ENCODE measurements at places on chromosomes 3 and 15.

GRCh38 chr3:60754617-60755016, 496.6 kb downstream of the FHIT start:
- DNase-seq, result no peak
- H3K27me3 ChIP-seq, result no peaks in the 10 kb centered on the region
- H3K27ac ChIP-seq, result no peak overlapping the region
- H3K4me3 ChIP-seq, result no peak overlapping the region

DNA sequence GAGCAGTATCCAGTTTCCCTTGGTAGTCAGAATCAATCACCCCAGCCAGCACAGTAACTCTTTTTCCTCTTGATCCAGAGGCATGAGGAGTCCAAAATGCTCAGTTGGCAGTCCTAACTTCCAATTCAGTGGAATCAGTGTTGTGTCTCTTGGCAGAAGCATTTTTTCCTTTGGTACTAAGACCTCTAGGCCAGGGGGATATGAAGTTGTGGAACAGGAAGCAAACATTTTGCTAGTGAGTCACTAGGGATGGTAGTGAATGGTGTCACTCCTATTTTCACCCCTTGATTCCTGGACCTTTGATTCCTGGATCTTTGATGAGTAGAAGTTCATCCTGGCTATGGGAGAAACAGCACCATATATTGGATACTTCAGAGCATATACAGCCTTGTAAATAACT, 70.5 kb upstream of the ALDH1A3 start:
- no peak overlapping the region for H3K27ac ChIP-seq
- H3K27me3 ChIP-seq, result no peaks in the 10 kb centered on the region
- no peaks in the 10 kb centered on the region for H3K36me3 ChIP-seq
- no peak for DNase-seq
- peaks cover under 1% of the 10 kb centered on the region for H3K4me1 ChIP-seq
- H3K4me3 ChIP-seq, result no peak overlapping the region

- no peaks in the 10 kb centered on the region for H3K27me3 ChIP-seq
- H3K4me1 ChIP-seq, result peaks cover 6% of the 10 kb centered on the region
- no peaks in the 10 kb centered on the region for H3K36me3 ChIP-seq
- DNase-seq, result no peak
- no peak overlapping the region for H3K27ac ChIP-seq
Measured at GRCh38 chr15:60399931-60400330, 2.1 kb upstream of the ANXA2 start.

DNA sequence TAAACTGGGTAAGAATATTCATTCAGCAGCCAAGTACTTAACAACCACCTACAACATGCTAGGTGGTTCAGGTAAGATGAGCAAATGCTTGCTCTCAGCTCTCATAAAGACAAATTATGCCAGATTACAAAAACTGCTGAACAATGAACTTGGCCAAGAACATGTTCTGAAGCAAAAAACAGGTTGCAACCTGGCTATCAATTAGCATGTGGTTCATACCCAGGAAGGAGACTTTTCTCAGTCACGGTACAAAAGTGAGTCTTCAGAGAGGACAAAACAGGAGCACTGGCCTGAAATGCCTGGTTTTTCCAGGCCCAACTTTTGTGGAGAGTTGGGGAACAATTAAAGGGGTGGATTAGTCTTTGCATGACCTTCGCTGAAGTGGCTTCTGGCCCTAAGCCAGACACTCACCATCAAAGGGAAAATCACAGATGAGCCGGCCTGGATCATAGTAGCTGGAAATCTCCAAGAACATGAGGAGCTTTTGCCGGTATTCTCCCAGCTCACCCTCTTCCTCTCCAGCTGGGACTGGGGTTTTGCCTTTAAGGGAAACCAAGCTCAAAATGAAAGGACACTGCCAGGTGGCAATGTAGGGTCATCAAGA, 7.6 kb upstream of the PLA2G4F start:
- DNase-seq, result no peak
- peaks cover 55% of the 10 kb centered on the region for H3K36me3 ChIP-seq
- no peaks in the 10 kb centered on the region for H3K27me3 ChIP-seq
- peaks cover 7% of the 10 kb centered on the region for H3K4me1 ChIP-seq

DNA sequence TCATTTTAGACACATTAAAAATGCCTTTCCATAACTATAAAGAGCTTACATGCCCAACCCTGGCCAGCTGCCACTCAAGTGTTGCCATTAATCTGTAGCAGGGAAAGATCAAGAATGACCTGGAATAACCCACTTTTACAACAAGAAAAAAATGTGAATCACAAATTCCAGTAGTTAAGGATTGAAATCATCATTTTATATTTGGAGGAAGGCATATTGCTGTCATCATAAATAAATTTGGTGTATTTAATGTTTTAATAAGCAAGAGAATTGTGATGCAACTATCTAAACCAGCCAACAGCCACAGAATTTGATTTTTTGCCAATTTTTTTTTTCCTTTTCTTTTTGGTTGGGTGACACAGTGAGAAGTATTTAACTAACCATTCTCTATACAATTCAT, 240.0 kb upstream of the SEMA6D start:
- peaks cover 3% of the 10 kb centered on the region for H3K4me1 ChIP-seq
- H3K27me3 ChIP-seq, result no peaks in the 10 kb centered on the region
- DNase-seq, result peak; percentile 35
- H3K36me3 ChIP-seq, result no peaks in the 10 kb centered on the region
- H3K4me3 ChIP-seq, result no peak overlapping the region

- H3K4me1 ChIP-seq, result no peaks in the 10 kb centered on the region
- no peaks in the 10 kb centered on the region for H3K27me3 ChIP-seq
- no peak for DNase-seq
- no peak overlapping the region for H3K4me3 ChIP-seq
Measured at GRCh38 chr3:126433105-126433430, 38.4 kb downstream of the CFAP100 start.

- H3K4me1 ChIP-seq, result no peaks in the 10 kb centered on the region
- no peaks in the 10 kb centered on the region for H3K27me3 ChIP-seq
- no peak for DNase-seq
- no peaks in the 10 kb centered on the region for H3K36me3 ChIP-seq
Measured at GRCh38 chr3:40637906-40638305, 113.1 kb downstream of the ZNF621 start.

Data from cardiac muscle cell (in vitro differentiated cells and primary cell).